ENCODE measurements at places on chromosomes 5 and 9. TPM values are rescaled to one million over a fixed set of nuclear protein-coding genes. Genes with fewer than 3 reads are reported as not detected.

MCIDAS gene
- total RNA-seq = not detected

IL9 gene
- 0.52 TPM for total RNA-seq

NTRK2 gene
- 5.0 TPM for total RNA-seq

GRCh38 chr5:103829585-103829984 lies 267.0 kb upstream of the NUDT12 start:
- no peaks in the 10 kb centered on the region for H3K4me1 ChIP-seq
- H3K36me3 ChIP-seq = no peaks in the 10 kb centered on the region
- no peak overlapping the region for H3K4me3 ChIP-seq
- no peaks in the 10 kb centered on the region for H3K27me3 ChIP-seq

GRCh38 chr9:135920973-135921585 lies 13.7 kb upstream of the CAMSAP1 start:
- H3K4me3 ChIP-seq = no peak overlapping the region
- peaks cover 7% of the 10 kb centered on the region for H3K36me3 ChIP-seq
- no peaks in the 10 kb centered on the region for H3K27me3 ChIP-seq
- no peak for DNase-seq
- H3K4me1 ChIP-seq = no peaks in the 10 kb centered on the region

GRCh38 chr9:138067613-138068367 lies 190.2 kb downstream of the CACNA1B start:
- H3K4me3 ChIP-seq = no peak overlapping the region
- no peaks in the 10 kb centered on the region for H3K4me1 ChIP-seq
- no peaks in the 10 kb centered on the region for H3K27me3 ChIP-seq
- no peaks in the 10 kb centered on the region for H3K36me3 ChIP-seq

- peak overlapping the region; percentile 72 for H3K4me3 ChIP-seq
- no peak for DNase-seq
- H3K4me1 ChIP-seq = peaks cover 28% of the 10 kb centered on the region
- peaks cover 25% of the 10 kb centered on the region for H3K36me3 ChIP-seq
Measured at GRCh38 chr5:141637123-141637766, 448 bp downstream of the RELL2 start.

DNA sequence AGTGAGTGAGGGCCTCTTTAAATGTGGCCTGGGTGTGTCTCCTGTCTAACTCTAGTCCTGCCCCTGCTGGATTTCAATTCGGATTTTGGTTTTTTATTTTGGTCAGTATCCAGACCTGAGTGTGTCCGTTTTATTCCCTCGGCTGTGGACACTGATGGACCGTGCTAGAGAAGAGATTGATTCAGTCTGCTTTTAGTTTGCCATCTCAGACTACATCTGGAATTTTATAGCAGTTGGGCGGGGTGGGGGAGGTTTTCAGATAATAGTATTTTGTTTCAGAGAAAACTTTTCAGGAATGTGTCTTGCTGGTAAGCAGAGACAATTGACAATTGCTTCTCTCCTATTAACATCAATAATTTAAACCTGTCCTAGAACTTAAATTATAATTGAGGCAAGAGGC lies 308.1 kb downstream of the ARHGAP26 start:
- DNase-seq = no peak
- no peaks in the 10 kb centered on the region for H3K36me3 ChIP-seq
- H3K4me1 ChIP-seq = no peaks in the 10 kb centered on the region
- H3K4me3 ChIP-seq = no peak overlapping the region
- no peaks in the 10 kb centered on the region for H3K27me3 ChIP-seq

GRCh38 chr9:80143899-80144298 lies 572.1 kb downstream of the TLE4 start:
- DNase-seq = no peak
- no peaks in the 10 kb centered on the region for H3K4me1 ChIP-seq
- no peaks in the 10 kb centered on the region for H3K27me3 ChIP-seq
- no peak overlapping the region for H3K4me3 ChIP-seq
- H3K36me3 ChIP-seq = no peaks in the 10 kb centered on the region

- no peaks in the 10 kb centered on the region for H3K4me1 ChIP-seq
- no peaks in the 10 kb centered on the region for H3K27me3 ChIP-seq
- no peak overlapping the region for H3K27ac ChIP-seq
- DNase-seq = no peak
- no peak overlapping the region for H3K4me3 ChIP-seq
- H3K36me3 ChIP-seq = no peaks in the 10 kb centered on the region
Measured at GRCh38 chr5:79567926-79568549, 44.2 kb upstream of the TENT2 start.

GRCh38 chr5:178461004-178461730 lies 129.0 kb downstream of the COL23A1 start:
- no peaks in the 10 kb centered on the region for H3K27me3 ChIP-seq
- H3K4me1 ChIP-seq = peaks cover 2% of the 10 kb centered on the region
- no peaks in the 10 kb centered on the region for H3K36me3 ChIP-seq

Data from thymus (tissue), 14 donors.